ENCODE measurements at places on chromosomes 5 and 9.

- DNase-seq, result no peak
These were observed 521.3 kb upstream of the TRPC7 start for GRCh38 chr5:136886608-136887007.

- DNase-seq, result no peak
These were observed 3.9 kb downstream of the MACIR start for GRCh38 chr5:103262422-103262871.

GRCh38 chr5:10140195-10140973, 109.3 kb downstream of the ATPSCKMT start:
- no peak for DNase-seq

- no peak for DNase-seq
These were observed 189.2 kb upstream of the IER5L start for GRCh38 chr9:129367287-129367686.

DNA sequence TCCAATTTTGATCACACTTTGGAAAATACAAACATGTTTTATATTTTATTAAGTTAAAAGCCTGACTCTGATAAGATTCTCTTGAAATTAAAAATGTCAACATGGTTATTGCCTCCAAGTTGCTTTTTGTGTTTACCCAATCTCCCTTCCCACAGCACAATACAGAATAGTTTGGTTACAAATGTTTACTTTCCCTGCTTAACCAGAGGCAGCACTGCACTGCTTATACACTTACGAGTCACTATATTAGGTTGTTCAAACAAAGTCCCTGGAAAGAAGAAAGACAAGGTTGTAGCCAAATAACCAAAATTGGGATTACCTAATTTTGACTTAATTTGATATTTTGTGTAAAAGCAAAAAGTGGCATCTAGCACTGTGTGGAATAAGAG, 25.9 kb downstream of the SRFBP1 start:
- no peak for DNase-seq

- no peak for DNase-seq
These were observed 2.9 kb downstream of the B4GALT1 start for GRCh38 chr9:33164138-33164809.

DNA sequence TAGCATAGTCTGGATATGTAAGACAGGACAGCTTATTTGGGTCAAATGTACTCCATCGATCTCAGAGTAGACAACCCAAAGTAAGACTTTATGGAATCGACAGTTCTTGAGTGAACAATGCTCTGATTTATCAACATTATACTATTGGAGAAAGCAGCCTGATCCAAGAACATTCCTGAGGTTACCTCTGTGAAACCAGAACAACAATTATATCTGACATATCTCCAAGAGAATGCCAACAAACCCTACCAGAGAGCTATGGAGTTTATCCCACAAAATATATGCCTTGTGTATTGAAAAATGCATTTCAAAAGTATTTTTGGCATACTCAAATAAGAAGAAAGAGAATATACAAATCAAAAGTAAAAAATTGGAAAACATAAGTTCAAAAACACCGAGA, 1985.9 kb downstream of the EFNA5 start:
- DNase-seq, result no peak

- DNase-seq, result no peak
These were observed 164.5 kb downstream of the TMEM38B start for GRCh38 chr9:105858877-105859276.

GRCh38 chr9:94822273-94822672, 95.8 kb downstream of the AOPEP start:
- DNase-seq, result no peak

DNA sequence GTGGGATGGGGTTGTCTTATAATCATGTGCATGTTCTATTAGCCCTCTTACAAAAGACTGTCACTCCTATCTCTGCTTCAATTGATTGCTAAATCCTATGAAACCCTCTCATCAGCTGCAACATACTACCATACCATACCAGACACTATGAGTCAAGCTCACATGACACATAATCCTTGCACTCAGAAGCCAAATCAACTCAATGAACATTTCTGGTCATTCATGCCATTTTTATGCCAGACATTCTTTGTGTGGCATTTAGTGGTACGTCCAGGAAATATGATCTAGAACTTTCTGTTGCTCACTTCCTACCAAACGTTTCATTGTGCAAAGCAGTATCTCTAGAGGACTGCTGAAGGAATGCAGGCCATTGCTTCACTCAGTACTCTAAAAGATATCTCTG, 159.2 kb upstream of the GNA14 start:
- no peak for DNase-seq

Measured in activated naive CD4-positive, alpha-beta T cell (primary cell).